Glutamatergic neuron (in vitro differentiated cells): ENCODE measurements at places on chromosomes 13 and 19. TPM values are rescaled to one million over a fixed set of nuclear protein-coding genes. Genes with fewer than 3 reads are reported as not detected.

DNA sequence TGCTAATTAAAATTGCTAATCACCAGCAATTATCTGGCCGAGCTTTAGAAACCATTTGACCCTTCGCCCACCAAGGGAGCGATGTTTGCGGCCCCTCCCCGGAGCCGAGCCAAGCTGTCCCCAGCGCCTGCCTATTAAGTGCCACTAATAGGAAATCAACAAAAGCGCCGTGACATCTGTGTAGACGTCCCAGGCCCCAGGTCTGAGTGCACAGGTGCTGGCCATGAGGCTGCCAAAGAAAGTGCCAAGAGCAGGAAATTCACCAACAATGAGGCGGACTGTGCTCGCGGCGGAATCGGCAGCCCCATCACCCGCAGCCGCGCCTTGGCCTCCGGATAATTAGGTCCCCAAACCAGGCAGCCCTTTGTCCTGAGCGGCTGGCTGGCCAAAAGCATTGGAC lies 44.5 kb upstream of the SPACA7 start:
- DNase-seq, result peak; percentile 42

Gene PTPRH
- 7.4 TPM for total RNA-seq

DNA sequence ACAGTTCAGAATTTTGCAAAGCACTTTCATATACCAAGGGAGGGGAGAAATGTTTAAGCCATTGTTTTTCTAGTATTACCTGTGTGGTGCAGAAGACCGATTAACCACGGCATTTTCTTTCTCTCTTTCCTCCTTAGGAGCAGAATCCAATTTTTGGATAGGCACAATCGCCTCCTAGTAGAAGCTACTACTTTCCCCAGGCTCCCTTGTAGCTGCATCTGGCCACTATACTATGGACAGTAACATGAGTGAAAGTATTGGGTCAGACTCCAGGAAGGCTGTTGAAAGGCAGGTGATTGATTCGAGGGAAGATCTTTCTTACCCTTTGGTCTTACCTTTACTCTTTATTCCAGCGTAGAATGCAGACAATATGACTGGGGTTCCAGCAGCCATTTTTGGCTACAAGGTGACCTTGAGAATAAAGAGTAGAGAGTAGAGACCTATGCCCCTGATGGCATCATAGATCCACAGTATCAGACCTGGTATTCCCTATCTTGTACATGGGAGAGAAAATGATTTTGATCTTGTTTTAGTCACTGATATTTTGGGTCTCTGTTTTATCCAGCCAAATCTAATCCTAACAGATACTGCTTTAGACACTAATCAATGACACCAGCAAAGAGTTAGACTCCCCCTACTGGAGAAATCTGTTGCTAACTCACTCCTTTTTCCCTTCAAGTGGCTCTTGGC lies 77.0 kb downstream of the LRRC63 start:
- no peak for DNase-seq

DNA sequence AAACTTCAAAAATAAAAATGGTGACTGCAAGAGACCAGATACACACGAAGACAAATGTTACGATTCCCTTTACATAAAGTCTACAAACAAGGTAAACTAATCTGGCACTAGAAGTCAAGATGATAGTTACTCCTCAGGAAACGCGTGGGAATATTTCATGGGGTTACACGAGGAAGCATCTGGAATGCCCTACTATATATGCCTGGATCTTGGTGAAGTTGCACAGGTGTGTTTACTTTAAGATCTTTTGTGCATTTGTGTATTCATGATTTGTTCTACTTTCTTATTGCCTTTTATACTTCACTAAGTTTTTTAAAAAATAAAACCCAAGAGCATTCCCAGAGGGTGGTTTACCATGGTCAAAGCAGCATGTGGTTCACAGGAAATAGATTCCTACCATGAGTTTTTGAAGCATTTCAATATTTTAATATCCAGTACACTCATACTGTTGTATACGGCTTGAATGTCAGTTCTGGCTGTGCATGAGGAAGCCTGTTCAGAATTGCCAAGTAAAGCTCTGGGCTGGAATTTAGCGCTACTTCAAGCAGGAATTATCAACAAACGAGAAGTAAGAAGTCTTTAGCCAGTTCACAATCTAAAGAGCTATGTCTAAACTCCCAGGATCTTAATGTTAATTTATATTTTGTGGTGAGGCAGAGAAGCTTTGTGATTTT lies 239.8 kb upstream of the KLHL1 start:
- DNase-seq, result no peak

GRCh38 chr13:37510441-37510840 lies 88.1 kb downstream of the POSTN start:
- no peak for DNase-seq

Gene SIGLEC12
- total RNA-seq, result not detected

DNA sequence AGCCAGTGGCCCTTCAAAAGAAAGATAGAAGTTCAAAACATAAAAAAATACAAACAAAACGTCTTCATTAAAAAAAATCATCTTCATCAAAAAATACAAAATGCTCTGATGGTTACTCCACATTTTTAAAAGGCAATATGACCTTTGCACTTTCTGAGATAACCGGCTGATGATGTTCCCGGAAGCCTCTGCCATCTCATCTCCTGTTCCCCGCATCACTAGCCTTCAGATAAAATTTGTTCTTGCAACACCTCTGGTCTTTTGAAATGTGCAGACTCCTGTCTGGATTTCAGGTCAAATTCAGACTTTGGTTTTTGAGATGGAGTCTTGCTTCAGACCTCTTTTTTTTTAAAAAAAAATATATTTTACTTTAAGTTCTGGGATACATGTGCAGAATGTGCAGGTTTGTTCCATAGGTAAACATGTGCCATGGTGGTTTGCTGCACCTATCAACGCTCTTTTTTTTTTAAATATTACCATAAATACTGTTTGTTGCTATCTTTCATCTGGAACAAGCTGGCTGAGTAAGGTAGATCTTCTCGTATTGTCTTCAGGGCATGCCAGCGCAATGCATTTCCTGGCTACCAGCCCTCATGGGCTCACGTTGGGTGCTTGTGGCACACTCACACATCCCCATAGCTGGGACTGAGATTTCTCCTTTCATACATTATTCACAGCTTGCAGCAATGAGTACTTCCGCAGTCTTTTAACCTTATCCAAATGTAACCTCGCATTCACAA lies 418.9 kb upstream of the ARGLU1 start:
- DNase-seq, result no peak

- DNase-seq, result no peak
These were observed 2.4 kb downstream of the FOSB start for GRCh38 chr19:45469945-45470761.

DNA sequence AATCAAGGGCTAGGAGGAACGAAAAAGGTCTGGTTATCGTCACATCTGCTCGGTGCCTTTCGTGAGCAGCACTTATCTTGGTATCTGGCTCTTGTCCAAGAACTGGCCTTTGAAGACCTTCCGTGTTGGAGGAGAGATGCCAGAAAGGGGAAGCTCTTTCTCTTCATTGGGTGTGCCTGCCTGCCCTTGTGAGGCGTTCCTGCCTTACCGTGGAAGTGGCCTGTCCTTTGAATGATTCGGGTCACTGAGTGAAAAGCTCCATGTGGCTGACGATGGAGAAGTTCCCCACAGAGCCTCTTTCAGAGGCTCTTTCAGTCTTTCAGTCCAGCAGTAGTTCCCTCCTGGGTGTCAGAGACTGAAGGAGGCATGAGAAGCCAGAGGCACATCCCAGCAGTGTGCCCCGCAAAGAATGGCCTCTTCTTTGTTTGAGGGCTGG lies 121.5 kb upstream of the SLC10A2 start:
- no peak for DNase-seq

Gene ZNF66
- total RNA-seq, result 20.0 TPM

Gene SOHLH2
- total RNA-seq, result 0.78 TPM

Gene MAST1
- total RNA-seq, result 230 TPM

Gene BEST2
- total RNA-seq, result not detected

Gene HPN
- total RNA-seq, result 0.29 TPM
